SHP77 (cell line): ENCODE measurements at places on chromosomes 4 and X.

DNA sequence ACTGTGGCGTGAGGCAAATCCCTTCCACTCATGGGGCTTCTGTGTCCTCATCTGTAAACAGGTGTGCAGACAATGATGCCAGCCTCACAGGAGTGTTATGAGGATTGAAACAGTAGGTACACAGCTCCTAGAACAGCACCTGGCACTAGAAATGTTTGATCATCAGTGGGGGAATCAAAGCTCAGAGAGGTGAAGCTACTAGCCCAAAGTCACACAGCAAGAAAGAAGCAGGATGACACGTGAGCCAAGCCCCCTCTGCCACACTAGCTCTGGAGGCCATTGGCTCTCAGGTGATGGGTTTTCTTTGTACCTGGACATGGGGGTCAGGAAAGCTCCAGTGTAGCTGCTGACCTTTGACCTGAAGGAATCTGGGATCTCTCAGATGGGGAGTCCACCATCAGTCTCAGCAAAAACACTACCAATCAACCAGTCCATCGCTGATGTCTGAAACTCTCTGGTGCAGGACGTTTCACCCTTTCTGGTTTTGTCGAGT lies 13.4 kb upstream of the SLC2A9 start:
- DNase-seq, result no peak

DNA sequence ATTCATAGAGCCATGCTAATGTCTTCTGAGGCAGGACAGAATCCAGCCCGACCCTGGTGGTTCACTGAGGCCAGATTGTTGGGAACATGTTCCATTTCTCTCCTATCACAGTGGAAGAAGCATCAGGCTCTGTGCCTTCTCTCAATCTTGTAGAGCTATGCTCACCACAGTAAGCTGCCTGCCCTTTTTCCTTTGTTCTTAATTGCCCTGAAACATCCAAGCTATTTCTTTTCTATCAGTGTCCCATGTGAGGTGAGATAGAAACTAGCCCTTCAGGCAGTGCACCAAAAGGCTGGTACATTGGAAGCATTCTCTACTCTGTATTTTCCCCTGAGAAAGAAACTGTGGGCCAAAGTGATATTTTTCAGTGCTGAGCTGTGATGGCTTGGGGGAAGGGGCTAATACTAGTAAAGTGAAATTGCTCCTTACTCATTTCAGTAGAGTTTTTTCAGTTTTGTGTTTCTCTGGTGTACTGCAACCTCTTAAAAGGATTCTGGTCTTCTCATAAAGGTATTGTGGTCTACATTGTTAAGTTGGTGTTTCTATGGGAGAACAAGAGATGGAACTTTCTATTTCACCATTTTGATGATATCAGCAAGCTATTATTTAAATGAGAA lies 611.2 kb downstream of the RPA4 start:
- DNase-seq, result no peak

DNA sequence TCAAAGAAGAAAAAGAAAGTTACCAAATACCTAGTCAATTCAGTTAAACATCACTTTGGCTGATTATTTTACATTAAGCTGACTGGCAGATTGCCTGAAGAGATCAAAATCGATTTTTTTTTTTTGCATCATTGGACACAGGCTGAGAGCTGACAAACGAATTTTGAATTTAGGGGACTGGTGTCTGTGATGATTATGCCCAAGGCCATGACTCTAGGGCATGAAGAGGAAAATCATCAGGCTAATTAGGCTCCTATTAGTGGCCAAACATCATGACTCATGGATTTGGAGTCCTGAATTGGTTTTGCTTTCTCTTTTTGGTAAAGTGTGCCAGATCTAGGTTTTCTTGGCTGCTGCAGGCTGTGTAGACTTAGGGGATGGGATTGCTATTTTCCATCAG lies 829.3 kb upstream of the LCORL start:
- no peak for DNase-seq

DNA sequence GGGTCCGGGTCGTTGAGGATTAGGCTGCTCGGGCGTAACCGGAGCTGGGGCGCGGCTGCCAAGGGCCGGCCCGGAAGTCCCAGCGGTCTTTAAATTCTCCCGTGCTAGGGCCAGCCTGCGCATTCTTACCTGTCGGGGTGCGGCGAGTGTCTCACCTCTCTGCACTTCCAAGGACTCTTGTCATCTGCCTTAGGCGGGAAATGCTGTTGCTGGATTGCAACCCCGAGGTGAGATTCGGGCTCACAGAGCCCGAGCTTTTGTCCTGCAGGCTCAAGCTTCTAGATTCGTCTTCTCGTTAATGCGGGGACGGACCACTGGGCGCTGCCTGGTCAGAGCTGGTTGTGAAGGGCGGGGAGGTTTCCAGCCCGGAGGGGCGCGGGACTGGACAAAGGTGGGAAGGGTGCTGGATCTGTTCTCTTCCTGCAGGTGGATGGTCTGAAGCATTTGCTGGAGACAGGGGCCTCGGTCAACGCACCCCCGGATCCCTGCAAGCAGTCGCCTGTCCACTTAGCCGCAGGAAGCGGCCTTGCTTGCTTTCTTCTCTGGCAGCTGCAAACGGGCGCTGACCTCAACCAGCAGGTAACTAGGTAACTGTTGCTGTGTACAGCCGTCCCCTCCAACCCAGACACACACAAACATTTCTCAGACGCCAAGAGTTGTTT lies at the start of gene ANKRD37:
ANKRD37 (plus strand) TSS at position 118 of the 662 bp plus-strand sequence; CDS start at position 201, 83 bp downstream.
- DNase-seq, result peak; percentile 53

DNA sequence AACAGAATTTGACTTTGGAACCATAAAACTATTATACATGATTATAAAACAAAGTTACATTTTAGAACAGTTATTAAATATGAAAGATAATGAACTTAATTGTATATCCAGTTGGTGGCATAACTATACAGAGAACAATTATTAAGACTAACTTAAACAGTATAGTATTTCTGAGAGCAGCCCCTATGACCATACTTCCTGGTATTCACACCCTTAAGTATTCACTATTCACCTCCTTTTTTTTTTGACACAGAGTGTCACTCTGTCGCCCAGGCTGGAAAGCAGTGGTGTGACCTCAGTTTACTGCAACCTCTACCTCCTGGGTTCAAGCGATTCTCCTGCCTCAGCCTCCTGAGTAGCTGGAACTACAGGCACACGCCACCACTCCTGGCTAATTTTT lies 74.5 kb downstream of the FRYL start:
- no peak for DNase-seq

GRCh38 chr4:154822775-154823174 lies 41.7 kb downstream of the RBM46 start:
- DNase-seq, result no peak

DNA sequence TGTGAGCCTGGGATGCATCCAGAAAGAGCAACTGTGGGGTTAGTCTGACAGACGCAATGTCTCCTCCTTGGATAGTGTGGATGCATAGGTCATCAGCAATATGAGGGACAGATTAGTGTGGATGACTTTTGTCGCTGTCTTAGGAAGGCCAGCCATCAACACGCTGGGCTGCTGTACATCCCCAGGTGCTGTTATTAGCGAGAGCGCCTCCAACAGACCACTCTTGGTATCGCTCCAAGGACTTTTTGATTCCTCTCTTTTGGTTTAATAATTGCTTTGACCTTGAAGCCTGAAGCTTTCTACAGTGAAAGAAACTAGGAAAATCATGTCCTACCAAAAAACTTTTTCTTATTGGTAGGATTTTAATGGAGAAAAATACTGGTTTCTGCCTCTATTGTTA lies 76.7 kb downstream of the TMEM131L start:
- DNase-seq, result no peak

GRCh38 chr4:47451657-47452056 lies 11.8 kb downstream of the COMMD8 start:
- no peak for DNase-seq

DNA sequence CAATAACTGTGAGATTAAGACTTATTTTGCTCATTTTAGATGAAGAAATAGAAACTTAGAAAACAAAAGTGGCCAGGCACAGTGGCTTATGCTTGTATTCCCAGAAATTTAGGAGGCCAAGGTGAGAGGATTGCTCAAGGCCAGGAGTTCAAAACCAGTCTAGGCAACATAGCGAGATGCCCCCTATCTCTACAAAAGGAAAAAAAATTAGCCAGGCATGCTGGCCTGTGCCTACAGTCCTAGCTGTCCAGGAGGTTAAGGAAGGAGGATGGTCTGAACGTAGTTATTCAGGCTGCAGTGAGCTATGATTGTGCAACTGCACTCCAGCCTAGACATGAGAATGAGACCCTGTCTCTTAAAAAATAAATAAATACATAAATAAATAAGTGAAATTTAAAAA lies 28.0 kb downstream of the APELA start:
- DNase-seq, result no peak

GRCh38 chr4:114317564-114317963 lies 281.0 kb upstream of the UGT8 start:
- no peak for DNase-seq

- DNase-seq, result no peak
Observed at GRCh38 chrX:42443267-42443666, 334.7 kb downstream of the PPP1R2C start.

DNA sequence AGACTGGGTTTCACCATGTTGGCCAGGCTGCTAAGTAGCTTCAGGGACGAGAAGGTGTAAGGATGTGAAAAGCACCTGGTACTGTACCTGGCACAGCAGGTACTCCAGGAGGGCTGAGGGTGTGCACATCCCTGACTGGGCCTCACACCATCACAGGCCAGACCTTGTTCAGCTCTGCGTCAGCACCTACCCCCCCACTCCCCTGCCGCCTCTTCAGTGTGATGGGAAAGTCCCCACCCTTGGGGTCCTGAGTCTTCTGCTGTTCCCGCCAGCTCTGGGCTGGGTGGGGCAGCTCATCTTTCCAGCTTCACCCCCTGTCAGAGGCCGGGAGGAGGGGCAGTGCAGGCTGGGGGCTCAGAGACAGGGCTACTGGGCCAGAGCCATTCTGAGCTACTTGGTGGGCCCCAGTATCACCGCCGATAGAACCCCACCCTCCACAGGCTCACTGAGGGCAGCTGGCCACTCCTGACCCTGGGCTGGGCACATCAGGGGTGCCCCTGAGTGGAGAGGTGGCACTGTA lies 6.7 kb upstream of the SH3BP2 start:
- DNase-seq, result no peak
